ENCODE measurements at places on chromosomes 2 and 18. TPM values are rescaled to one million over a fixed set of nuclear protein-coding genes. Genes with fewer than 3 reads are reported as not detected.

The PMAIP1 gene
- polyA plus RNA-seq: 76.9 TPM

The CHRND gene
- polyA plus RNA-seq: not detected

The PSTPIP2 gene
- polyA plus RNA-seq: 9.8 TPM

The DSG1 gene
- polyA plus RNA-seq: not detected

The KCNF1 gene
- 0.16 TPM for polyA plus RNA-seq
